ENCODE measurements at places on chromosomes 6 and 20. TPM values are rescaled to one million over a fixed set of nuclear protein-coding genes. Genes with fewer than 3 reads are reported as not detected.

DNA sequence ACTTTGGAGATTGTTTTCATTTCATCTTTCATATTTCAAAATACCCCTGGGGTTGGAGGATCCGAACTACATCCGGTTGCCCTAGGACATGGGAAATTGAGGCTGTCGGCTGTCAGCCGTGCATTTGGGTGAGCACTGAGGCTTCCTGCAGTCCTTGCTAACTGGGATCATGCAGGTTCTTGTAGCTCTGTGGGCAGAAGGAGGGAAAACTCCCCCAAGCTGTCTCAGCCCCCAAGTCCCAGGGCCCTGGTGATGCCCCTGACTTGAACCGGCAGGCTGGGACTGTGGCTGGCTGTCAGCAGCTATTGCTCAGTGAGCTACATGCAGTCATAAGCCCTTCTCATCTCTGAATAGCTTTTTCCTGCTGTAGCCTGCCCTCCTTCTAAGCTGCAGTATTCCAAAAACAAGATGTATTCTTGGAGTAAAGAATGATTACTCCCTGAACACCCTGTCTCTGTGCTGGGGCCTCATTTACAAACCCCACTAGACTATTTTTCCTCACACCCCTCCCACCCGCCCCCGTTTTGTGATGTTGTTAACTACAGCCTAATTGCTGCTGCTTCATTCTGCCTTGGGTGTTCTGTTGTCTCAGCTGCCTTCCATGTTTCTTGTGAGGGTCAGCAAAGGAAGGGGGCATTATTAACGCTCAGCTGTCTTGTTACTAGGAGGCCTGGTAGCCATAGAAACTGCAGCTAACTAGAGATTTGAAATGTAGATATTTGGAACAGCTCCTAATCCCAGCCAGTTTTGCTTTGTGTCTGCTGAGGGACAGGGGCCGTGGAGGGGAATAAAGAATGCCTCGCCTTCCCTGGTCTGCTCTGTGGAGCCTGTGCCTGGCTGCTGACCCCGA lies 18.1 kb downstream of the MTRES1 start:
- no peak for DNase-seq

GRCh38 chr6:20805021-20805420 lies 270.8 kb downstream of the CDKAL1 start:
- DNase-seq, result no peak

DNA sequence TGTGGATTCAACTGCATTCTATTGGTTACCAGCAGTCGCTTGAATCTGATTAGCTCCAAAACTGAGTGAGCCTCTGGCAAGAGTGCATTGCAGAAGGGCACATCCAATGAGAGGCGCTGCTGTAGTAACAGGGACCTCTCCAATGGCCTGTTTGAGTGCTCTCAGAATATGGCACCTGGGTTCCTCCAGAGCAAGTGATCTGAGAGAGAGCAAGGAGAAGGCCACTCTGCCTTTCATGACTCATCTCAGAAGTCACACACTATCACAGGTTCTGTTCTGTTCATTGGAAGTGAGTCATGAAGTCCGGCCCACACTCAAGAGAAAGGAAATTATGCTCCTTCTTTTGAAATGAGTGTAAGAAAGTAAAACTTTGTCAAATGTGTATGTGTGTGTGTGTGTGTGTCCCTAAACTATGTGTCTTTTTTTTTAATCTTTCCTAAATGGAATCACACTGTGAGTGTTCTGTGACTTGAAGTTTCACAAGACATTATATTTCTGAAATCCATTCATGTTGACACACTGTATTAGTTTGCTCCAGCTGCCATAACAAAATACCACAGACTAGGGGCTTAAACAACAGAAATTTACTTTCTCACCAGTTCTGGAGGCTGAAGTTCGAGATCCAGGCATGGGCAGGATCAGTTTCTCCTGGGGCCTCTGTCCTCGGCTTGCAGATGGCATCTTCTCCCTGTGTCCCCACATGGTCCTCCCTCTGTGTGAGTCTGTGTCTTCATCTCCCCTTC lies 138.3 kb upstream of the CDYL start:
- DNase-seq, result peak; percentile 50

DNA sequence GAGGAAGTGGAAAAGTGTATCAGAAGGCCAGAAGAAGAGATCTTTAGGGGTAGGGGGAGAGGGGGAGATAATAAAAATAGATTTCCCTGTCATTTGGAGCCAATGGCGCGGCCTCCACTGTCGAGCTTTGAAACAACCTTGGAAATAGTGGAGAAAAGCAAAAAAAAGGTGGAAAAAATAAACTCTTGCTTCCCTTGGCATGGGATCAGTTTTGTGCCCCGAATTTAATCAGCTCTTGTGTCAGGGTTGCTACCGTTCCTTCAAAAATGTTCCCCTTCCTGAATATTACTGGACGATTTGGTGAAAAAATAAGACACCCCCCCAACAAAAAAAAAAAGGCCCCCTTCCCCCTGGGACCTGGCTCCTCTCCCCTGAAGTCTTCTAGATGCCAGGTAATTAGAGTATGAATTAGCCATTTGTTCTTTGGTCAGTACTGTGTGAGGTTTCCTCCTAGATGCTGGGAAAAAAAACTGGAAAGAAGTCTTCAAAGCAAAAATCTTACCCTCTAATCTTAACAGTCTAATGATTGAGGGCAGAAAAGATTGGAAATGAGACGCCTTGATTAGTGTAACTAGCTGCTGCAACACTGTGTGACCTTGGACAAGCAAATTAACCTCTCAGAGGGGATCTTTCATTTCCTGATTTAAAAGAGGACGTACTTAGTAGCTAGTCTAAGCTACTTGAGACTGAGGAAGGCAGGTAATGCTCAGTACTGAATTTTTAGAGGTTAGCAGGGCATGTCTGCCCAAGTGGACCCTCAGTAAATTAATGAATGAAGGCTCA lies 872 bp upstream of the RBM39 start:
- DNase-seq, result no peak

GRCh38 chr6:44699082-44699481 lies 311.6 kb downstream of the CDC5L start:
- DNase-seq, result peak; percentile 22

GRCh38 chr20:15734052-15734451 lies 839.2 kb downstream of the KIF16B start:
- no peak for DNase-seq

- peak; percentile 37 for DNase-seq
Observed at GRCh38 chr6:170529839-170530469, 23.2 kb downstream of the PSMB1 start.

DNA sequence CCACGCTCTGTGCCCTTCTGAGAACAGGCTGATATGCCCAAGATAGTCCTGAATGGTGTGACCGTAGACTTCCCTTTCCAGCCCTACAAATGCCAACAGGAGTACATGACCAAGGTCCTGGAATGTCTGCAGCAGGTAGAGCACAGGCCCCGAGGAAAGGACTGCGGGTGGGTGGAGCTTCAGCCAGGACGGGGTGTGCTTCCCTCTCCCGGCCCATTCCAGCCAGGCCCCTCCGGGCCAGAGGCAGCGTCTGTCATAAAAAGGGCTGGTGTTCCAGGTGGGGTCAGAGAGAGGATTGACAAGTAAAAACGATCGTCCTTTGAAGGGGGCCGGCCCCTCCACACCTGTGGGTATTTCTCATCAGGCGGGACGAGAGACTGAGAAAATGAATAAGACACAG lies 1.3 kb downstream of the RTEL1 start:
- no peak for DNase-seq

DNA sequence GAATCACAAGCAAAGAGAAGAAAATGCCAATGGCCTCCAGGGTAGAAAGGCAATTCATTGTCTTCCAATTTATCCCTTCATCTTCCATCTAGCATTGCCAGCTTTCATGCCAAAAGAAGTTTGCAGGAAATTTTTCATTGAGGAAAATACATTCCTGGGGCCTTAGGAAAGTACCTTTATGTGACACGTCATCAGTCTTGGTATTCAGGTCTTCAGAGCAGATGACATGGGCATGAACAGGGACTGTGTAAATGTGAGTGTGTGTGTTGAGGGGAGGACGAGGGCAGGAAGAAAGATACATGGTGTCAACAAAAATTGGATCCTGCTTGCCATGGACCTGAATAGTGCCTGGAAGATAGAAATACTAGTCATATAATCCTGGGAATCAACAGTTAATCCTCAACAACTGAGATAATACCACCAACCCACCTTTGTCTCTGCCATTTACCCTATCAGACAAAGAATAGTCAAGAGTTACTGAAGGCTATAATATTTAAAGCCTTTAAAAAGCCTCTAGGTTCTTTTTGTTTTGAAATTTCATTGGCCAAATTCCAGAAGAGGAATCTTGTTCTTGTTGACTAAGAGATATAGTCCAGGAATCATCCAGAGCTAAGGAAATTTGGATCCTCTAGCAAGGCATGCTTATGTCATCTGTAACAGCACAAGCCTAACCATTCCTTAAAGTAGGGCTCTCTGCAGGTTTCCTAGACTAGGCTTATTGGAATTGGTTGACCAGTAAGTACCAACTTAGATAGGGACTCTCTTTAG lies 405.8 kb upstream of the SASH1 start:
- DNase-seq, result no peak

- no peak for DNase-seq
Observed at GRCh38 chr6:170206851-170207431, 83.9 kb downstream of the DLL1 start.

- DNase-seq, result no peak
Observed at GRCh38 chr6:144935661-144936060, 650.5 kb downstream of the UTRN start.

DNA sequence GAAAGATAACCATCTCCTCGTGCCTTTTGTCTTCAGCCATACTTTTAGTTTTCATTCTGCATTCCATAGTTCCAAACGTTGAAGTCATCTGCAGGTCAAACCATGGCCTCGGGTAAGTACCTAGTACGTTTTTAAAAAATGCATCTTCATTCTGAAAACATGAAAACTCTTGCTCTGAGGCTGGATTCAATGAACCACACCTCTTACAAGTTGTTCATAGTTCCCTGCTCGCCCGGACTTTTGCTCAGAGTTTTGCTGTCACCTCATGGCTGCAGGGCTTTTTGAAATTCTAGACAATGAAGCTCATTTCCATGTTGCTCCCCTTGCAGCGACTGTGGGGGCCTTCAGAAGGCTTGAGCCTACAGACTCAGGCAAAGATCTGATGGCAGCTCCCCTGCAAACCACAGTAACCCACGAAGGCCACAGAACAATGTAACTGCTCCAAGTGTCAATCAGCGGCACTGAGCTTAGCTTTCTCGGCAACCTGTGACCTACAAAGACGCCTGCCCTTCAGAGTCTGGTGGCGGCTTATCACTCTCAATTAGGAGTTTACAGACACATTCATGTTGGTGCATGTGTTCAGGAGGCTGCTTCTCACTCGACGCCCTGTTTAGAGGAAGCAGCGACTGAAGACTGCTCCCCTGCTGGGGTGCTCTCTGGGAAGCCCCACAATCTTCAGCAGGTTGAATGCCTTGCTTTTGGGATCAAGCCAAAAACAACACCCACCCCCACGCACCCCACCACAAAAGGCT lies 61.2 kb downstream of the FOXC1 start:
- peak; percentile 69 for DNase-seq

DNA sequence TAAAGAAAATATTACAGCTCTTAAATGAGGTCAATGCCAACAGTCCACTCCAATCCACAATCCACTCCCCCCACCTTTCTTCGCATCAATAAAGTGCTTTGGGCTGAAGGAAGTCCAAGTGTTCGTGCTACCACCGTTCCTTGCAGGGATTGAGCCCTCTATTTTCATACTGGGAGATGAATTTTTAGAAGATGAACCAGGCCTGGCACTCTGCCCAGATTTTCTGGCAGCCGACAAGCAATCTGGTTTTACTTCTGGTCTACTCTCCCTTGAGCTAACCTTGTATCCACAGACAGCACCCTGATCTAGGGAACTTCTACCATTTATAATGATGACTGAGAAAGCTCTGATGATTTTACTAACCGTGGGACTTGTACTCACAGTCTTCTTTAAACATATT lies 72.3 kb downstream of the BTBD9 start:
- no peak for DNase-seq

- no peak for DNase-seq
Observed at GRCh38 chr20:49882171-49882970, 33.0 kb downstream of the SPATA2 start.

DNA sequence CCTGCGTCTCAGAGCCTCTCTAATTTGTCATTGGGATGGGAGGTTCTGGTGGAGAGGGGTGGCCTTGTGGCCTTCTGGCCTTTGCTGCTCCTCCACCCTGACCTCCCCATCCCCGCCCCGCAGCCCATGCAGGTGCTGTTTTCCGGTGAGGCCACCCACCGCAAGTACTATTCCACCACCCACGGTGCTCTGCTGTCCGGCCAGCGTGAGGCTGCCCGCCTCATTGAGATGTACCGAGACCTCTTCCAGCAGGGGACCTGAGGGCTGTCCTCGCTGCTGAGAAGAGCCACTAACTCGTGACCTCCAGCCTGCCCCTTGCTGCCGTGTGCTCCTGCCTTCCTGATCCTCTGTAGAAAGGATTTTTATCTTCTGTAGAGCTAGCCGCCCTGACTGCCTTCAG lies 171.8 kb upstream of the RNF24 start:
- DNase-seq, result no peak

GRCh38 chr6:129609635-129610034 lies 100.3 kb downstream of the ARHGAP18 start:
- no peak for DNase-seq

DNA sequence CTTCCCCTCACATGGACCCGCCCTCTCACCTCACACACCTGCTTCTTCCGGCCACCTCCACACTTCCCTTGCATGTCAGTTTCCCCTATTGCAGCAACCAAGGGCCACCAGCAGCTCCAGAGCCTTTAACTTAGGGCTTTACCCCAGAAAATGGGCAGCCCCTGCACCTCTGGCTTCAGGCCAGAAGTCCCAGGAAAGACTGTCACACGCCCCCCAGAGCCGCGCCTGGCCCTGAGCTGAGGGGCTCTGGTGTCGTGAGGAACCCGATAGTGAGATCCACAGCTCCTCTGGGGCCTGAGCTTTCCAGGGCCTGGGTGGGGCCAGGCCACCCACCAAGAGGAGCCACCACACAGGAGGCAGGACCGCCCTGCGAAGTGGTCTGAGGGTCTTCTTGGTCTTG lies 182.4 kb downstream of the DLL1 start:
- DNase-seq, result peak; percentile 35

- DNase-seq, result no peak
Observed at GRCh38 chr20:50522053-50522674, 12.0 kb downstream of the PTPN1 start.

- DNase-seq, result no peak
Observed at GRCh38 chr6:112153926-112154607, 66.7 kb downstream of the FAM229B start.

DNA sequence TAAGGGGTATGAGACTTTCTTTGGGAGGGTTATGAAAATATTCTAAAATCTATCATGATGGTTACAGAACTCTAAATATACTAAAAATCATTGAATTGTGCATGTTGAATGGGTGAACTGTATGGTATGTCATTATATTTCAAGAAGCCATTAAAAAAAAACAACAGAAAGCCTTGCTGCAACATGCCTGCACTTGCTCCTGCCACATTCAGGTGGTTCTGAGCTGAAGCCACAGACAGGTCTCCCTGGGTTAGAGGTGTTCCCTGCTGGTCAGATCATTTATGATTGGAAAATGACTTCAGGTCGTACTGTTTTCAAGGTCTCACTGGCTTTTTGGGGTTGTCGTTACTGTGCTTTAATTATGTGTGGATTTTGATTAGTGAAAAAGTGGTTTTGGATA lies 13.3 kb downstream of the GMPR start:
- no peak for DNase-seq

- DNase-seq, result no peak
Observed at GRCh38 chr6:94036024-94036423, 616.7 kb upstream of the EPHA7 start.

The ECT2L gene
- total RNA-seq, result not detected

The THBS2 gene
- not detected for total RNA-seq

The UNC93A gene
- total RNA-seq, result not detected

The DEFB124 gene
- not detected for total RNA-seq

The LINC00237 gene
- total RNA-seq, result not detected
